ENCODE measurements at places on chromosomes 6 and 20.

DNA sequence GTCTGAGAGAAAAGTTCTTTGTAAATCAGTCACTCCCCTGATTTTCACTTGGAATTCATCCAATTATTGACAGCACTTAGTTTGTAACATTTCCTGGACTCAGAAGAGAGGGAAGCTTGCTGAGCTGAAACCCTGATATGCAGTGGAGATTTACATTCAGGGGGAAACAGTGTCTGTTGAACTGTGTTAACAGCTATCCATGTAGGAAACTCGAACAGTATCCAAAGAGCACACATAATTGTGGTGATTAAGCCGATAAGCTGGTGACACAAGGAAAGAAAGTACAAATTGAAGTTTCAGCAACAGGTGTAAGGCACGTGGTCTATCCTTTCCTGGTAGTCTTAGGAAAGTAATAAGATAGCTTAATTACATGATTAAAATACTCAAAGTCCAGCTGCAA is 78.1 kb upstream of the FLRT3 start:
- no peak for DNase-seq

GRCh38 chr6:111187874-111188273 is 100.6 kb downstream of the SLC16A10 start:
- no peak for DNase-seq

DNA sequence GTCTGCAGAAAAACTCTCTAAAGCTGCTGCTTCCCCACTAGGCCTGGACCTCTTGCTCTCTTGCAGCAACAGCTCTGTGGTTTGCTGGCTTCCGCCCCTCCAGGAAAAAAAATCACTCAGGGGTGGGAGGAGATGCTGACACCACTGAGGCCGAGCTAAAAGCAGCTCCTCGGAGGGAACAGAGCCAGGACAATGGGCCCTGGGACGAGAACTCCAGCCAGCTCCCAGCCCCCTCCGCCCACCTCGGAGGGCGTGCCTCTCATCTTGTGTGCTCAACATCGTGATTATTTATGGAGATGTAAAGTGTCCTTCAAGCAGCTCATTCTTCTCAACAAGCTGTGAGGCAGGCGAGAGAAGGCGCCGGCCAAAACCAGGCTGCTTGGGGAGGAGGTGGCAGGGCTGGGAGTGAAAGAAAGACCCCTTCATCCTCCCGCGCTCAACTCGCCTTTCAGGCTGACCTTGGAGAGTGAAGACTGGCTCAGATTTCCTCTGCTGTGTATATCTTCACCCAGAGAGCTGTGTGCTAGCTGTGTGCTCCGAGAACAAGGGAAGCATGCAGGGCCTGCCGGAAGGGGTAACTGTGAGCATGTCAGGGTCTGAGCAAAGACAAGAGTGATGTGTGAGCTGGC is 53.5 kb upstream of the LRFN2 start:
- no peak for DNase-seq

DNA sequence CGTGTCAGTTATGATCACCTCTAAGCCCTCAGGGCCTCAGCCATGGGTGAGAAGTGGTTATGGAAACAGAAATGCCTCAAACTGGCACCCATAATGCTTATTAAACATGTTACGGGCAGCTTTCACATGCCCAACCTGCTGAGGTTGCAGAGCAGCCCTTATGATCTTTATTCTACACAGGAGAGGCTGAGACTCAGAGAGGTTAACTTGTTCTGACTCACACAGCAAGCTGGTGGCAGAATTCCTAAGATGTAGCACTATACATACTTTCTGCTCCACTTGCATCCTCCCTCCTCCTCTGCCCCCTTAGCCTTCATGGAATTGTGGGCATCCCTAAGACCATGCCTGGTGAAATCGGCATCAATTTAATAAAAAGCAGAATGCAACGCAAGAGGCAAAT is 34.7 kb upstream of the IGF2R start:
- no peak for DNase-seq

DNA sequence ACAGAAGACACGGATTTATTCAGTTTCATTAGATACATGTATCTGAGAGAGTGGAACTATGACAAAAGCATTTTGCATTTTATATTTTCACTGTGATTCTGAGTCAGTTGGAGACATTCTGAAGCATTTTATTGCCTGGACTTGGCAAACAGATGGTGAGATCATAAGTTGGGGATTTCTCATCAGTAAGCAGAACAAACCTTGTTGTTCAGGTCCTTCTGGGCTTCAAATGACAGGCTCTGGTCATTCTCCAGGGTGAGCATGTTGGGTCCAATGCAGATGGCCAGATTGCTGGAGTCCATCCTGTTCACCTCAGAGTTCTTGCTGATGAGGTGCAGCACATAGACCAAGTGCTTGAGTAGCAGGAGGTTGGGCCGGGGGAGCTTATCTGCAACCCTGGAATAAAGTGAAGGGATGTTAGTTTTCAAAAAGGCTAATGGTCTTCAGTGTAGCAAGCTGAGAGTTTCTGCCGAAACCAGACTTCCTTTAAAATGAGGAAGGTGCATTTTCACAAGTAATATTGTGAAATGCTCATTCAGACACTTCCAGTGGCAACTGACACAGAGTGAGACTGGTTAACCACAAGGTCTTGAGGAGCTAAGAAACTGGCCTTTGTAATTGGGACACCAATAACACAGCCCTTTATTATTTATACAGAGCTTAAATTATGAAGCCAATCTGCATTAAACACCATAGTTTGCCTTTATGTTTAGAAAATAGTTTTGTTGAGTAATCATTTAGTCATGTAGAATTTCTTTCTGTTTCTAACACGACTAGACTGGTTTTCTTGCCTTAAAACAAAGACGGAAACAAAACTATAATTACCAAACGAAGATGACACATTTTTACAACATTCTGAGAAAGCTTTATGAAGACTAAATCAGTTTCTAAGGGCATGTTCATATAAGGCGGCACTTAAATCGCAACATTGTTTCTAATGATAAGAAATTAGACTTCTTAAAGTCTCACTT is 5.6 kb downstream of the TAGAP start:
- DNase-seq, result no peak

- no peak for DNase-seq
Measured at GRCh38 chr6:42110683-42111082, 31.7 kb downstream of the C6orf132 start.

DNA sequence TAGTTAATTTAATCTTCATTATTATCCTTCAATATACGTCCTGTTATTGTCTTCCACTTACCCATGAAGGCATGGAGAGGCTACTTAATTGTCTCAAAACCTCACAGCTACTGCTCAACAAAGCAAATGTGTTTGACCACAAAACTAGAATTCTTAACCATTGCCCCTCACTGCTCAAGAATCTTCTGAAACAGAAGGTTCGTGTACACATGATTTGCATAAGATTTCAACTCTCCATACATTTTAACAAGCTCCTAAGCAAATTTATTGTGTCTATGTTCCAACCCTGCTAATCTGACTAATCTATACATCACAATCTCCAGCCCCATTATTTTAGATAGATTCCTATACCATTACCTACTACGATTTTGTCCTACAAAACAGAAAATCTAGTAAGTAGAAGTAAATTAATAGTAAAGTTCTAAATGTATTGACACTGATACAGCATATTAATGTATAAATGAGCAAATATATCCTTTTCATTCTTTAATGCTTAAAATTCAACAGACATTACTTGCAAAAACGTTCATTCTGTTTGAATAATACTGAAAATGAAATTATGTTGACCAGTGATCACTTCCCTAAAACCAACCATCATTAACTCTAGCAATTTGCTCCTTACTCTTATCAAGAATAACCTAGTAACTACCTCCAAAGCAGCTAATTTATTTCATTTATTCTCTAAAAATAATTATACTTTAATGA is 89.7 kb upstream of the RNF217 start:
- DNase-seq, result no peak

DNA sequence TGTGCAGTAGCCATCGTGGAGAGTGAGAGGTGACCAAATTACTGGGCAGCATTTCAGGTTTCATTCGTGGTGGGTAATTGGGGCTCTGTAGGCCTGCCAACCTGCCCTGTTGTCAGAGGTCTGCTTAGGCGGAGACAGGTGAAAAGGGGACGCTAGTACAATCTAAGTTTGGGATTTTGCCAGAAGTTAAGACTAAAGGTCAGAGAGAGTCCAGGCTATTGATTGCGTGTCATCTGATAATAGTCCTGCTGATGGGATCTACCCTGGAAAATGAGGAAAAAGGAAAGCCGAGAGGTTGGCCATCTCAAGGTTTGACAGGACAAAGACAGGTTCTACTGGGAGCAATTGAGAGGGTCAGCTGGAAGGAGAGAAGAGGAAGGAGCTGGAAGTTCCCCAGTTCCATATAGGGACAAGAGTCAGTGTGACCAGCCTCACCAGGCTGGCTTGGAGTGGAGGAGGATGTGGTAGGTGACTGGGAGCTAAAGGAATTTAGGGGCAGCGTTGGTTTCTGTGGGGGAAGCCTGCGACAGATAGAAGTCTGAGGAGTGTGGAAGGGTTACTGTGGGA is 10.9 kb downstream of the ARFGEF2 start:
- DNase-seq, result no peak

DNA sequence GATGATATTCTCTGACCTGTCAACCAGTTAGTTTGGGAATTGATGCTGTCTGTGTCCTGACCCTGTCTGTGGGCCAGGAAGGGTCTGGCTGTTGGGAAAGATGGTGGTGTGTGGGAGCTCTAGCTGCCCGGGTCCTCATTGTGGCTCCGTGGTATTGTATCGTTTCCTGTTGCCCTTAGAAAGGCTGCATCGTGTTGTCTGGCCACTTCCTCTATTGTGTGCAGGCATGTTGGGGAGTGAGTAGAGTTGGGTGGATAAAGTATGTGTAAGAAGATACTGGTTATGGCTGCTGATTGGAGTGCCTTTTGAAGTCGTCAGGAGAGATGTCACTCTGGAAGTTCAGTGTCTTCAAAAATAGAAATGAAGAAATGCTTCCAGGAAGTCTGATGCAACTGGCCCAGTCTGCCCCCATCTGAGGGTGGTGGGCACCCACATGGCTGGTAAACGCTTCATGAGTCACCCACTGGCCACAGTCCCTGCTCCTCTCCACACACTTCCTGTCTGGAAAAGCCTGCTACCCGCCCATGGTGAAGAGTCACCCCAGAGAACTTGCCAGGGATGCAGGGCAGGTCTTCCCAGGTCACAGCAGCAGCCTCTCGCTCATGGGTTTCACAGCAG is 27.9 kb downstream of the PPARD start:
- DNase-seq, result peak; percentile 15

DNA sequence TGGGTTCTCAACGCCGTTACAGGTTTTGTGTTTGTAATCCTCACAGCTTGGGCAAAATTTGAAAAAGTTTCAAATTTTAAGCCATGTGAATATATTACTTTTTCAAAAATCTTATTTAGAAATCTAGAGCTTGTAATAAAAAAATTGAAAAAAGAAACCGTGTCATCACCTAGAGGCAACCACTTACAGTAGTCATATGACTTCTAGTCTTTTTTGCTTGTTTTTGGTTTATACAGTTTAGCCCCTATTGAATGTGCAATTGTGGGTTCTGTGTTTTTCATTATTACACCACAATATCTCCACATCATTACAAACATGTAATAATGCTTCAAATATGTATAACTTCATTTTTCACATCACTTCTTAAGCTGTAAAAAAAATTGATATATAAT is 888 bp downstream of the DYNLRB1 start:
- DNase-seq, result no peak

All from effector CD4-positive, alpha-beta T cell (primary cell).